ENCODE measurements at places on chromosomes 6 and 20.

GRCh38 chr6:117906958-117907600 is at the start of gene SLC35F1:
Gene SLC35F1, plus strand, starts transcription at chr6:117907264.
- no peak for DNase-seq

- no peak for DNase-seq
Measured at GRCh38 chr6:15768999-15769398, 106.2 kb upstream of the DTNBP1 start.

DNA sequence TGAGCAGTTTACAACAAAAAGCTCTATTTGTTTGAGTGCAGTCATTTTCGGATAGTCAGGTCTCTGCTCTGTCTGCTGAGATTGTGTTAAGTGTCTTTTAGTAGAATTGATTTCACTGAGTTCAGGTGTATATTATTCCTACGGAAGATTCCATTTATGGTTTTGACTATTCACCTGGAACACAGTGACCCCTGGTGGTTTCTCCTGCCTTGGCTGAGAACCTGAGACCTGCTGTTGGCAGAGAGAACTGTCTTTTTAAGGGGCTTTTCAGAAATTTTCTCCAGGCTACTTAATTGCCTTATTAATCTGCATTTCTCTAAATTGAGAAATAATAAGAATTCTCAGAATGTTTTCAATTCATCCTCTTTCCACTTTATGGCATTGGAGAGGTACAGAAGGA is 508.0 kb downstream of the TBC1D32 start:
- no peak for DNase-seq

DNA sequence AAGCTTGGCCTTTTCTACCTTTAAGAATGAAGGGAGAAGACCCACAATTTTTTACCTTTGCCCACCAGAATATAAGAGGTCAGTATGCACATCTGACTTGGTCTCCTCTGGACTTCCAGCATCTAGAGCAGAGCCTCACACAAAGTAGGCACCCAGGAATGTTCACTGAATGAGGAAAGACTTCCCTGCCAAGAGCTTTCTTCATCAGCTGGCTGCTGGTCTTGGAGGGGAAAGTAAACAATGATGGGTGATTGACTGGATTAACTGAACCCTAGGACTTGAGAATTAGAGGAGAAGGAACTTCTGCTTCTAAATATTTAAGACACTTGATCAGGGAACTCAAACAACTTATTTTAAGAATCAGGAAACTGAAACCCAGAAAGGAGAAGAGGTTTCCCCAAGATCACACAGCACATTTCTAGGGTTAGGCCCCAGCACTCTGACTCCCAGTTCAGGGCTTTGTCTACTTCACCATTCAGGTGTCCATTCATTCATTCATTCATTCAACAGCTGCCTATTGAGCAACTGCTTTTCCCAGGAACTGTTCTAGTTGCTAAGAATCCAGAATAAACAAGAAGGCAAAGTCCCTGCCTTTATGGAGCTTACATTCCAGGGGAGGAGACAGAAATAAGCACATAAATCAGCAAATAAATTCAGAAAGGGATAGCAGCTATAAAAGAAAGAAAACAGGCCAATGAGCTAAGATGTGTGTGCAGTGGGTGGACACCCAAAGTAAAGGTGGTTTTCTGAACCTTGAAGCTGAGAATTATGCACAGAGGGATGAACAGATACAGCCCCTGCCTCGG is 216.9 kb upstream of the LRFN2 start:
- no peak for DNase-seq

DNA sequence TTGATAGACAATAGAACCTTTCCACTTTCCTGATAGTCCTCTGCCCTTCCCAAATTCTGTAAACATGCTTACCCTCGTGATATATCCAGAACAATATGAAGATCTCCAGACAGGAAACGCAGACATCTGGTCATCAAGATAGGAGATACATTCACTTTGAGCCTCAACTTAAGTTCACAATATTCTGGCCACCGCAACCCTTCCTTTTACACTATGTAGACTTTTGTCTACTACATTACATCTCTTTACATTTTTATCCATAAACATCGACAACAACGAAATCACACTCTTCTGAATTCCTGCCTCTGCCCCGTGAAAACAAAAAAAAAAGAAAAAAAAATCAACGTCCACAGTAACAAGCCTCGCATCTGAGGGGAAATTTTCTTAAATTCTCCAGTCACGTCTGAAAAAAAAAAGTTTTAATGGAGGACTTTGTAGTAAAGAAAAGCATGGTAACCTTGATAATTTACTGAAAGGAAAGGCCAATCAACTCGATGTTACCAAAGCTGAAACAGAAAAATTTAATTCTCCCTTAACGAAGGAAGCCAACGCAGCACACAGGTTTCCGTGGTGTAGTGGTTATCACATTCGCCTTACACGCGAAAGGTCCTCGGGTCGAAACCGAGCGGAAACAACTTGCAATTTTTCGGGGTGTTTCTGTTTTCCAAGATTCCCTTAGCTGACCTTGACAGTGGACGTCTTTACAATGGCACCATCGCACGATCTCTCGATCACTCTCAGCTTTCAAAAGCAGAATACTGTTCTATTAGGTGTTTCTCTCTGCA is 21.8 kb downstream of the POM121L2 start:
- no peak for DNase-seq

- DNase-seq = no peak
Measured at GRCh38 chr20:6692566-6693173, 74.8 kb upstream of the BMP2 start.

DNA sequence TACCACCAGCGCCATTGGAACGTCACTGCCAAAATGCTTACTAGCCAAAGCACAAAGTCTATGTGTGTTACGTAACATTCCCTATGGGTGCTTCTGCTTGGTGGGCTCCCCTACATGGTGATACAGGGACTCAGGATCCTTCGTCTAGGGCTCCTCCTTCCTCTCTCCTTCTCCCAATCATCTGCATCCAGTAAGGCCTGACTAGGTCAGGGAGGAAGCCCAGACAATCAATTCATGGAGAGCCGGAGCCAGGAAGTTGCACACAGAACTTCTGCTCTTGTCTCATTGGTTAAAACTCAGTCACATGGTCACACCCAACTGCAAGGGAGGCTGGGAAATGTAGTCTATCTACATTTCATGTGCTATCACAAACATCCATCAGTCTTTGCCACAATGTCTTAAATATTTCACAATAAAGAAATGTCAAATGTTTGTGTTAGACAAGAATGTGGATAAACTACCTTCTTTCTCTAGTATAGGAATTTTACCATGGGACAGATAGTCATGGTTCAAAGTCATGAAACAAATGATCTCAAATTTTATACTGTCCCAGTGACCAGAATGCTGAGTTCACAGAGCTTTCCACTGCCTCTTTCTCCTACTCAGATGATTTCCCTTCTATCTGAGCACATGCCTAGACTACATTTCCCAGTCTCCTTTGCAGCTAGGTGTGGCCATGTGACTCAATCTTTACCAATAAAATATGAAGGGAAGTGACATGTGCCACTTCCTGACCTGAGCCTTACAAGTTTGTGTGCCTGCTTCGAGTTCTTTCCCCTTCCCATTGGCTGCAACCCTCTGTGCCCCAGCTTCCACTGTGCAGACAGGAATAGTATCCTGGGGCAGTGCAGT is 9.3 kb upstream of the KCNK15 start:
- no peak for DNase-seq

- no peak for DNase-seq
Measured at GRCh38 chr6:32610682-32611296, 21.1 kb upstream of the HLA-DRB1 start.

GRCh38 chr6:7697820-7698623 is 27.9 kb upstream of the BMP6 start:
- DNase-seq = no peak

GRCh38 chr6:168128631-168129291 is 49.7 kb upstream of the FRMD1 start:
- no peak for DNase-seq

DNA sequence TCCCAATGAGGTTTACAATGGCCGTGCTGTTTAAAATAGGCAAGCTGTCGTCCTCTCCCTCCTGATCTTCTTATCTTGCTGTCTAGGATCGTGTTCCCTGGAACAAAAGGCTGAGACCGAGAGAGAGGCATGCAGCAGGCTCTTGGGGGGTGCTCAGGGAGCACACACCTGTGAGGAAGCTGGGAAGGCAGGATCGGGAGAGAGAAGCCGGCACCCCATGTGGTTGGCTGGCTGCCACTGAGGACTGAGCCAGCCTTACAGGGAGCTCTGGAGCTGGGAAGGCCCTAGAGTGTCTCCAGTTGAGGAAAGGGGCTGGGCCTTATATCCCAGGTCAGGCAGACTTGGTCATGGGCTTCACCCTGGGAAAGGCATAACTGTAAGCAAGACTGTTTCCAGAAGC is 184.2 kb downstream of the LY86 start:
- no peak for DNase-seq

DNA sequence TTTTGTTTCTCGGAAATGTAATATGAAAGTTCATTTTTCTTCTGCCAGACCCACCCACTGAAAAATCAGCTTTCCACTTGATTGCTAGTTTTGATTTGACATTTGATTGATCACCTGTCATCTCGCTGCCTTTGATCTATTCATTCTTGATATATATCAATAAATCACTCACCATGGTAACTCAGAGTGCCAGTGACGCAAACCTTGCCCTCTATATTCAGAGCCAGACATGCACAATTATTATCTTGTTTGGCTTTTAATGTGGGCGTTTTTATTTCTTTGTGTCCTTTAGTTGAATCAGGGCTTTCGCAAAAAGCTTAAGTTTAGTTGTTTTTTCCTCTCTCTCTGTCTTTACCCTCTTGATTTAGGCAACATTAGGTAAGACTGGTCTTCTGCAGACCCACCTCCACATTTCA is 2.0 kb downstream of the TSHZ2 start:
- DNase-seq = no peak

DNA sequence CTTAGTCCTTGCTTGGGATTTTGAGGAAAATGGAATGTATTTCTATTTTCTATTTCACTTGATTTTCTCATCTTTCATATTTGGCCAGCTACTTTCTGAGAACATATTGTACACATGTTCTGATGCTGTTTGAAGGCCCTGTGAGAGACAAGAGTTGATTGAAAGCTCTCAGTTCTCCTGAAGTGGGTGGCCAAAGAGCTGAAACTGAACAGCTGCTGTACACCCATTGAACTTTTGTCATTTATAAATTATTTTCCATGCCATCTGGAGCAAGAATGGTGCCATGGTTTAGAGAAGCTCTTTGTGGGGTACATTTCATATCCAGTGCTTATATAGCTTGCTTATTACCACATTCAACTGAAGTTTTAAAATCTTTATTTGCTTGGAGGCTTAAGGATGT is 298.3 kb downstream of the PRL start:
- no peak for DNase-seq

DNA sequence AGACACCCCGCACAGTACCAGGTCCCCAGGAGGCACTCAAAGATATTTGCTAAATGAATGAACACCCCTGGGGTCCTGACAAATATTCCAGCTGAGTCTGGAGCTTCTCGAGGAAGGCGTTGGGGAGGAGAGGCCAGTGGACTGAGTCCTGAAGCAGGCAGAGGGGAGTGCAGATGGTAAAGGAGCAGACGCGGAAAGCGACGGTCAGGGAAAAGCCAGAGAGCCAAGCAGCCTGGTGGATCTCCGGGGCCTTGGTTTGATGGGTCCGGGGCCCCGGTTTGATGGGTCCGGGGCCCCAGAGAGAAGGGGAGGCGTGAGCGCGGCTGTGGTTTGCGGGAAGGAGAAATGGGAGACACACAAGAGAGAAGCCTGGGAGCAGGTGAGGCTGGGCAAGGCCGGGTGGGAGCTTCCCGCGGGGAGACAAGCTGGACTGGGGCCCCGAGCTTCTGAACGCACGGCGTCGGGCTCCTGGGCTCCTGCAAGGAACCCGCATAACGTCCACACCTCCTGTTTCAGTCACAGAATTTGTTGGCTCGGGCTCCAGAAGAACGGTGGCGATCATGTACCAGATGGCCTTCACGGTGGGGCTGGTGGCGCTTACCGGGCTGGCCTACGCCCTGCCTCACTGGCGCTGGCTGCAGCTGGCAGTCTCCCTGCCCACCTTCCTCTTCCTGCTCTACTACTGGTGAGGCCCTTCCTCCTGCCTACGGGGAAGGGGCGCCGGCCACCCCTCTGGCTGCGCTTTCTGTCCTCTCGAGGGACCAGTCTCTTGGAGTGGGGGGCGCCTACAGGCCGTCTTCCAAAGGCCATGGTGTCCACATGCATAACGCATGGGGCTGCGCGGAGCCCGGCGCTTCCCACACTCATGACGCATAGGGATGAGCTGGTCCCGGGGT is 12.1 kb downstream of the SLC22A1 start:
- no peak for DNase-seq

DNA sequence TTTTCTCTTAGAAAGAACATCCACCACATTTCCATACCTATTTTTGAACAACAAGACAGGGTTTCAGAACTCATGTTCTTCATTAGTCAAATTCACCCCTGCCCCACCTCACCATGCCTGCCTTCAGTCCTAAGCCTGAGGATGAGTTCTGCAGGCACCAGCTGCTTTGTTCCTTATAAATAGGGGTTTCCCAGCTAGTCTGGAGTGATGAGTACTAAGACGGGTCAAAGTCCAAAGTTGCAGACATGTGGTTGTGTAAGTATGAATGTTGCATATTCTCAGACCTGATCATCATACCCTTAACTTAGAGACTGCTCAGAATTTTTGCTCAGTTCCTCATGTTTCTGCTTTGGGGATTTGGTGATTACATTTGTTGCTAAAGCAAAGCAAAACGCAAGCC is 257.7 kb upstream of the CDYL start:
- DNase-seq = no peak

GRCh38 chr20:50126662-50127061 is 13.7 kb upstream of the UBE2V1 start:
- DNase-seq = no peak

GRCh38 chr20:46998477-46999240 is 104.0 kb downstream of the EYA2 start:
- DNase-seq = no peak

DNA sequence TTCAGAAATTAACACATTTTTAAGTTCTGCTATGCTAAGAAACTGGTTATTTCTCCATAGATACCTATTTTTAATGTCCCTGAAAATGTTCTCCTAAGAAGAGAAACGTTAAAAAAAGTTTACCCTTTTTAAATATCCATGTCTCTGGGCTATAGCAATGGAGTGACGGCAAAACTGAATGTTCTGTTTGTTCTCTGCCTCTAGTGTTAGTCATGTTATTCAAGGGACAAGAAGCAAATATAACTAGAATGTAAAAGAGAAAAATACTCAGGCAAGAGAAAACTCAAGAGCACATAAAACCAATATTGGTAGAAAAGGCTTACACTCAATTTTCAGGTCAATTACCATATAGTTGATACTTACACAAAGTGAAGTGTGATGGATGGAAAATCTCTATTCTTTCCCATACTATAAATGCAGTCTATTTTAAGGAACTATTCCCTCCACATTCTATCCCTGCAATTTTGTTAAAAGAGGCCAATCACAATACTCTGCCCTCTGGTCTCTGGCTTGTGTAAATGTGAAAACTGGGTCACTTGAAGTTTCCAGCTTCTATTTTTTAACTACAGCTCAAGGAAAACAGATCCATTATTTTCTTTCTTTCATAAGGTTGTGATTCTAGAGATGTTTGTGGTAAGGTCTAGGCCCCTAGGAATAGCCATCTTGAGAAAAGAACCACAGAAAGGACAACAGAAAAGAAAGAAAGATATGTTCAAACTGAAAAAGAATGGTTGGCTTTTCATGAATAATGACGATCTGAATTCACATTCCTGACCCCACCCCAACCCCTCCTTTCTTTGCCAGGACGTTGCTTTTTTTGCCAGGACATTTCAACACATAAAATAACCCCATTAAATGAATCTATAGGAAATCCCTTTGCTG is 200.3 kb upstream of the FAM83B start:
- no peak for DNase-seq

- DNase-seq = no peak
Measured at GRCh38 chr6:154478701-154479060, 31.8 kb downstream of the CNKSR3 start.
